ENCODE measurements at places on chromosomes 16 and 17.

DNA sequence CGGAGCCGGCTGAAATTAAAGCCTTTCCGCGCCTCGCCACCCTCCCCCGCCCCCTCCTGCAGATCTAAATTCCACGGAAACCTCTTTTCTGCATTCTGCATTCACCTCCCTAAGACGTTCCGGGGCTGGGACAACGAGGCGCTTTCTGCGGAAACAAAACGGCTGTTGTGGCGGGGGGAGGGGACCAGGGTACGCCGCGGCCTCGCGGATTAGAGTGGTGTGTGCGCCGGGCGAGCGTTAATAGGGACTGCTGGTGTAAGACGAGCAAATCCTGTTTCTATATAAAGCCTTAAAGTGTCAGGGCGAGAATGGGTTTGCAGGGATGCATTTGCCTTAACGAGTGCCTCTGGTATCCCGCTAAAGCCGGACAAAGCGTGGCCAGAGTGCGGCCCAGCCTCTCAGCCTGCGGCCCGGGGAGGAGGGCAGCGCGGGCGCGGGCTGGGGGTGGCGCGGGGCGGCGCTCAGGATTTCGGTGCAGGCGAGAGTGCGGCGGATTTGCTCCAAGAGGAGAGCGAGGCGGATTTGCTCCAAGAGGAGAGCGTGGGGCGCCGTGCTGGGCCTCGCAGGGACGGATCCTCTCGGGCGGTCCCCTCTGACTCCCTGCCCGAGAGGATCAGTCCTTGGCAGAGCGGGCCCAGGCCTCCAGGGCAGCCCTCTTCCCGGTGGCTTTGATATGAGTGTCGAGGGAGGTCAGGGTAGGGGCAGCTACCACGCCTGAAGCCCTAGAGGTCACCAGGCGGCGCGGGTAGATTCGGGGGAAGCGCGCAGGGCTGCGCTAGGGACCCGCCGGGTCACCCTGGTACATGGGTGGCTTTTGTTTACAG lies 5.1 kb downstream of the BAHCC1 start:
- no peak for DNase-seq

DNA sequence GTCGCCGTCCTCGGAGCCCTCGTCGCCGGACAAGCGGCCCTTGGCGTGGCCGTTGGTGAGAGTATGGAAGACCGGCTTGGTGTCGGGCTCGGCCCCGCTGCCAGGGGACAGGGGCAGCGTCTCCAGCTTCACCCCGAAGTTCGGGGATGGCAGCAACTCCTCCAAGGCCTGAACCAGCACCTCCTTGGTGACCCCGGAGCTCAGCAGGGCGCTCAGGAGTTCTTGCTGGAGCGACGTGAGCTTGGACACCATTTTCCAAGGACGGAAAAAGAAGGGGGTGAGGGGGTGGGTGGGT lies 279 bp downstream of the HNF1B start:
- DNase-seq: no peak

DNA sequence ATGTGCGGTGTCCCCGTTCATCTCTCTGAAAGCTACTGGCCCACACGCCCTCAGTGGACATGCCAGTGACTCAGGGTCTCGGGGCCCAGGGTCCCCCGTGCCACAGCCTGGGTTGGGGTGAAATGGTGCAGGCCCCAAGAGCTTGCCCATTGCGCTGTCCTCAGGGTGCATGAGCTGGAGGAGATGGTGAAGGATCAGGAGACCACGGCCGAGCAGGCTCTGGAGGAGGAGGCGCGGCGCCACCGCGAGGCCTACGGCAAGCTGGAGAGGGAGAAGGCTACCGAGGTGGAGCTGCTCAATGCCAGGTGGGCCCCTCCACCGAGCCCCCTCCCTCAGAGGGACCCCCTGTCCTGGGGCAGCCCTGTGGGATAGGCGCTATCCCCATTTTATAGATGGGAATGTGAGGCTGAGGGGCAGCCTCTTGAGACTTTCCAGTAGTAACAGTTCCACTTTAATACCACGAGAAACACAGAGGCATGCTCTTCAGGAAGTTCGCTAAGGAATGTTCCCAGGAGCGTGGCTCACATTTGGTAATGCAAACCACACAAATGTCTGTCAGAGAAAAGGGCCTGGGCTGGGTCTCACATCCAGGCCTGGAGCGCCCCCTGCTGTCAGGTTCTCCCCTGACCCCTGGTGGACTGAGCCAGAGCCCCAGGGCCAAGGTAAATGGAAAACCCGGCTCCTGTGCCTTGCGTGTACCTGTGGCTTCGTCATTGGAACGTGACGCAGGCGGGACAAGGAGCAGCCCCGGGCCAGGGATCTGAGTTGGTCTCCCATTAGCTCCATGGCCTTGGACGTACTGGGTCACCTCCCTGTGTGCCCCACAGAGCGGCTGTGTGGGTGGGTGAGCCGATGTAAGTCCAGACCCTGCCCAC lies 133.7 kb downstream of the RAB11FIP4 start:
- peak; percentile 43 for DNase-seq

DNA sequence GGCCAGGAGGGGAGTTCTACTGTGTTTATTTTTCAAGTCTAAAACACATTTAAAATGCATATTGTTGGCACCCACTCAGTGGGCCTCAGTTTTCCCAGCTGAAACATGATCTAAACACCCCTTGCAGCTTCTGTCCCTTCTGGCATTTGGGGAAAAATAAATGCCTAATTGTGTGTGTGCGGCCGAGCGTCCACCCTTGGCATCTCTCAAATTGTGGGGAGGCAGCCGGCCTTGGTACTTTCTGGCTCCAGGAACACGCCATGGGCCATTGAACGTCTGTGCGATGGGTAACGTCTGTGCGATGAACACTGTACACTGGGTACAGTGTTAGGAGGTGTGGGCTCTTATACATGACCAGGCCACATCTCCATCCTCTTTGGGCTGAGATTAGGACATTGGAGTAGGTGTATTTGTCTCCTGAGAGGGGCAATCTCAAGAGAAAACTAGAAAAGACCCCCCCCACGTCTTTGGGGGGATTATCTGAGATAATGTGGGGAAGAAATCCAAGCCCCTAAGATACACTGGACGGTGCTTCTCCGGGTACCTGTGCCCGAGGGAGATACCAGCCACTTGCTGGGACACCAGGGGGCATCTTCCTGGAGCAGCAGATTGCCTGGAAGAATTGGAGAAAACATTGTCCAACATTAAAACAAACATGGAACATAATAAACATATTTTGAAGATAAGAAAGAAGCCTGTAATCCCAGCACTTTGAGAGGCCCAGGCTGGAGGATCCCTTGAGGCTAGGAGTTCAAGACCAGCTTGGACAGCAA lies 54.9 kb downstream of the RAB11FIP4 start:
- no peak for DNase-seq

Measured in skin of body (tissue), 3 donors.